Activated naive CD8-positive, alpha-beta T cell treated with anti-CD3 and anti-CD28 coated beads, Interleukin-2, amount 10 ng/mL, durations not matched to agents 7 days and 5 days (primary cell): ENCODE measurements at places on chromosomes 16 and 17. TPM values are rescaled to one million over a fixed set of nuclear protein-coding genes. Genes with fewer than 3 reads are reported as not detected.

The SPN gene
- 255 TPM for total RNA-seq

The PYDC1 gene
- not detected for total RNA-seq

The PFN1 gene
- total RNA-seq = 1,712 TPM

The SLC2A4 gene
- total RNA-seq = not detected

The TM4SF5 gene
- not detected for total RNA-seq

The PARD6A gene
- 9.5 TPM for total RNA-seq
